ENCODE measurements at places on chromosomes 7 and 10.

DNA sequence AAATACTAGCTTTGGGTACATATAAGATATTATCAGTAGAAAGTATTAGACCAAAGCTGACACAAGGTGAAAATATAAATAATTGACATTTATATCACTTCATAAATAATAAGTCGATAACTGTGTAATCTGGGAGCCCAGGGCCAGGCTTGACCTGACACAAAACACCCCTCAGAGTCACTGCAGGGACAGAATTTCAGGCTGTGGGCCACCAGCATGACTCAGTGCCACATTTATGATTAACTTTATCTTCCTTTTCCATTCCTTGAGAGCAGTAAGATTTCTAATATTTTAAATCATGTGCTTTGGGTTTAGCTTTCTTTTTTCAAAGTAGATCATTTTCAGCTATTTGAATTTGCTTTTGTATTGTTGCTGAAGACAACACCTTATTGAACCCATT lies 102.9 kb upstream of the NFE2L3 start:
- DNase-seq = no peak

DNA sequence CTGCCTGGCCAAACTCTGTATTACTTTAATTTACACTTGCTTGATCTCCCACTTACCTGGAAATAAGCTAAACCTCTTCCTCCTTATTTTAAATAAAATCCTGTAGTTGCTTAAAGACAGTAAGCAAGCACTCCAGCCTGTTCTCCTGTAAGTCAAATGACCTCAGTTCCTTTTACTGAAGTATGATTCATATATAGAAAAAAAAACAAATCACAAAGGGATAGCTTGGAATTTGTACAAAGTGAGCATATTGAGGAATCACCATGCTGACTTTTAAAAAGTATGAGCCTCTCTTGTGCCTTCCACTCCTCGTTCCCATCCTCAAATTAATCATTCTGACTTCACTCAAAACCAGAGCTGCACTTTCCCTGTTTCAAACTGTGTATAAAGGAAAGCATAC lies 52.0 kb downstream of the C10orf90 start:
- no peak for DNase-seq

GRCh38 chr10:10126218-10126617 lies 891.5 kb upstream of the CELF2 start:
- no peak for DNase-seq

- no peak for DNase-seq
These were observed 23.5 kb upstream of the FAM180A start for GRCh38 chr7:135771961-135772638.

GRCh38 chr7:153400735-153401593 lies 641.4 kb downstream of the ACTR3B start:
- no peak for DNase-seq

DNA sequence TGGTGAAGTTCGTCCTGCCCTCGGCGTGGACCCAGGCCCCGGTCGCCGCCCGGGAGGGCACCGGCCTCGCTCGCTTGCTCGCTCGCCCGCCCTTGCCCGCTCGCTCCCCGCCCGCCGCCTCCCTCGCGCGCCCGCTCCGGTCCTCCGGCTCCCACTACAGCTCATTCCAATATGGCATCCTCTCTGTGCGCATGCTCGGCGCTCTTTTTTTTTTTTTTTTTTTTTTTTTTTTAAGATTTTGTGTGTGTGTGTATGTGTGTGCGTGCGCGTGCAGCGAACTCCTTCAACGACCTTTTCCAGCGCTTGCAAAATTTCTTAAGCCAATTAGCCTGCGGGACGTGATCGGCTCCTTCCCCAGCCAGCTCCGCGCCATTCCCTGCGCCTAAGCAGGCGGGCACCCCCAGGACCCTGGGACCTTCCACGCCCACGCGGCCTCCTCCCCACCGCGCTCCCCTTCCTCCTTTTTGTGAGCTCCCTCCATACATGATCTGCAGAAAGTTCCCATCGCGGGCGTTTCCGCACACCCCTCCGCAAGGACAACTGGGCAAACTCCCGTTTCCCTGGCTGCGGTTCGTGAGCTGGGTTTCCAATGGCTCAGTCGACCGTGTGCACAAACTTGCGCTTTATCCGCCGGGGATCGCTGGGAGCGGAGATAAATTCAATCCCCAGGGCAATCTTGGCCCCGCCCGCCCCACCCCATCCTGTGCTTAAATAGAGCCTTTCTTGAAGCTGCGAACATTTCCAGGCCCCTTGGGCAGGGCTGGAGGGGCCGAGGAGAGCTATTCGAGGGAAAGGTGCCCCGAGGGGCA lies at the start of gene SFMBT2:
Gene SFMBT2, minus strand, starts transcription at position 173 of the 809 bp plus-strand sequence. CDS start 29,136 bp downstream, outside the sequence.
- DNase-seq = peak; percentile 51

GRCh38 chr7:158556721-158557440 lies 30.7 kb downstream of the PTPRN2 start:
- DNase-seq = no peak

DNA sequence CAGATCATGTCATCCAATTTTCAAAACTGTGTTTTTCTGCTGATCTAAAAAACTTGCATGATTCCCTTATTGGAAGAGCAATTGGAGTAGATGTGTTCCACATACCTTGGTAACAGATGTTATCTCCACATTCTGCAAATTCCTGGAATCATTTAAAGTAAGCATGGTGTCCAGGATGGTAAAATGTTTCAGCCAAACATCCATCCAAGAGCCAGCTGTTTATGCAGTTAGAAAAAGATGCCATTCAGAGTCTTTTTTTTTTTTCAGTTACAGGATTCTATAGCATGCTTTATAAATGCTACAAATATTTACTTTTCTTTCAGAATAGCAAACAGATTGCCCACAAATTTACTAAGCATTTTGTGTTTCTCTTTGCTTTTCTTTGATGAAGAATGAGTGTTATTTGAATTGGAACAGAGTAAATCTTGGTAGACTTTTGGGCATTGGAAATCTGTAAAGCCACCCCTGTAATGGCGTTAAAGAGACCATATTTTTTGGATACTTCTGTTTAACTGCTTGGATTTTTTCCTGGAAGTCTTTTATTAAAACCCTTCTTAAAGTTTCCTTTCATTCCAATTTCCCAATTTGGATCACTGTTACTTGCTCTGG lies 149.8 kb downstream of the GNAT3 start:
- no peak for DNase-seq

DNA sequence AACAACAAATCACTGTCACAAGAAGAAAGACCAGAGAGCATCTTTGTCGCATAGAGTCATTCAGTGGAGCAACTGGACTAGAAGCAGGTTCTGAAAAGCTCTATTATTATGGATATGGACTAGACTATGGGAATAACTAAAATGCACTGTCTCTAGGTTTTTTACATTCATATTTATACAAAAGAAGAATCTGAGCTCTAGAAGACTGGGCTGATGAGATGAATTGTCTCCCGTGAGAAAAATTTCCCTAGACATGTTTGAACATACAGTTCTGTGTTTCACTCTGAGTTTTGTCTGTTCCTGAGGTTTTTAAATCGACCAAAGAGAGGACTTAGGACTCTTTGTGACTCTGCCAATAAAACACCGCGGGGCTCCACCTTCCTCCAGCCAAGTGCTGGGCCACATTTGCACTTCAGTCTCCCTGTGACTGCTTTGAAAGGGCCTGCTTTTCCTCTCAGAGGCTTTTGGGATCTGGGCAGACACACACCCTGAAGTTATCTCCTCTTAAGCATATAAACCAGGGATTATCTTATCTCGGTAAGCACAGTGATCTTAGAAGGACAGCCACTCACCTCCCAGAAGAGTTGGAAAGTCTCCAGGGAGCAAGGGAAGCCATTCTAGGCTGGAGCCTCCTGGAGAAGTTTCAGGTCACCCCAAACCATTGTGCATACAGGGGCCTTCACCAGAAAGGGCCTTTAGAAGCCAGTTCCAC lies 101.0 kb upstream of the JCAD start:
- DNase-seq = no peak

DNA sequence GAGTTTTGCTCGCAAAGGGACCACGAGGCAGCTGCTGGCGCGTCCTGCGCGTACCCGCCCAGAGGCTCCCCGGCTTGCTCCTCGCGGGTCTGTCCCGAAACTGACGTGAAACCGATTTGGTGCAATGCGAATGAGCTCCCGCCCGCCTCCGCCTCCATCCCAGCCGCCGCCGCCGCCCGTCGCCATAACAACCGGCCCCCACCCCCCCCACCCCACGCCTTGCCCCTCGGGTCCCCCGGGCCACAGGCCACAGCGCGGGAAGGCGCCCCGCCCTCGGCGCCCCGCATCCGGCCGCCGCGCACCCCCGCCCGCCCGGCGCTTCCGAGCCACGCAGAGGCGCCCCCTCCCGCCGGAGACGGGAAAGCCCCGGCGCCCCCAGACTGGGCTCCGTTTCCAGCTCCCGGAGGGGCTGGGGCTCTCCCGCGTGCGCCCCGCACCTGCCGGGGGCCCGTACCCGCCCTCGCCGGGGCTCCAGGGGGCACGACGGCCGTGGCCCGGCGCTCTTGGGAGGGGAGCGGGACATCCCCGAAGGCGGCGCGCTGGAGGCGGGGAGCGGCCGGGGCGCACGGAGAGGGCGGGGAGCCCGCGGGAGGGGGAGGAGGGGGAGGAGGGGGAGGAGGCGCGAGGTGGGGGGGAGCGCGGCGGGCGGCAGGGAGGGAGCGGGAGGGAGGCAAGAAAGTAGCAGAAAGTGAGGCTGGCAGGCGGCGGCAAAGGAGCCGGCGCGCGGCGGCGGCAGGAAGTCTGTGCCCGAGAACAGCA lies at the start of gene CAMK1D:
Gene CAMK1D, plus strand, starts transcription at position 678 of the 759 bp plus-strand sequence.
- peak; percentile 93 for DNase-seq

DNA sequence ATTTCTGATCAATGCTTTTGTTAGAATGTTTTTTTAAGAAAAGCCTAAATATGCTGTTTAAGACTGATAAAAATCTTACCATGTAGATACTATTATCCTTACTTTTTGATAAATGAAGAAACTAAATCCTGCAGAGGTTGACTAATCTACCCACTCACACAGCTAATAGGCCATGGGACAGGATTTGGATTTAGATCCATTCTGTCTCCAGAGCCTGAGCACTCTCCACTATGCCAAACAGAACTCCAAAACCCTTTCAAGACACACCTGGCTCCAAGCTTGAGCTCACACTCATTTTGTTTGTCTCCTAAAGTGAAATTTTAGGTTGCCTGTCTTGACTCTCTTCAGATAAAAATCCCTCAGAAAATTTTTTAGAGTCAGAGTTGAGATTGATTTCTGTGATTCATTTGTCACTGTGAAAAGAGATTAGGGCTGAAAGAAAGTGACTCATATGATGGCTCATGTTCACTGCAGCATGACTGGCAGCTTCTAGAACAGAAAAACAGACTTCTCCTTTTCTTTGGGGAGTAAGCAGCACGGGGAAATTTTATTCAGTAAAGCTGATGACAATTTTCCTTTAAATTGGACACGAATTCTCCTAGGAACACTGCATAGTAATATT lies 132.3 kb upstream of the POT1 start:
- no peak for DNase-seq

DNA sequence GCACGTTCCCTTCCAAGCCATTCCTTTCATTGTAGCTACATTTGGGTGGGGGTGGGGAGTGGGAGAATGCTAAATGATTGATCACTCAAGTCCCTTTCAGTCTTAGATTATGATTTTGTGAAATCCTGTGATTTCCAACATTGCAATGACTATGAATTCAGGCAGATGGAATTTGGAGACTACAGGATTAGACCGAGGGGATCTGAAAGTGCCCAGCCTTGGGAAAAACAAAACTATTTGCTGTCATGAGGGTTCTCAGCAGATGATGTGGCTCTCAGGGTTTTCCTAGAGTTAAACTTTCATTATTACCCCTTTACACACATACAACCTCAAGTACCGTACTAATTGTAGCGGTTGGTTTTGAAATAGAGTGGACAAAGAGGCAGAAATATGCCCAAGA lies 4.7 kb downstream of the MACROH2A2 start:
- no peak for DNase-seq

DNA sequence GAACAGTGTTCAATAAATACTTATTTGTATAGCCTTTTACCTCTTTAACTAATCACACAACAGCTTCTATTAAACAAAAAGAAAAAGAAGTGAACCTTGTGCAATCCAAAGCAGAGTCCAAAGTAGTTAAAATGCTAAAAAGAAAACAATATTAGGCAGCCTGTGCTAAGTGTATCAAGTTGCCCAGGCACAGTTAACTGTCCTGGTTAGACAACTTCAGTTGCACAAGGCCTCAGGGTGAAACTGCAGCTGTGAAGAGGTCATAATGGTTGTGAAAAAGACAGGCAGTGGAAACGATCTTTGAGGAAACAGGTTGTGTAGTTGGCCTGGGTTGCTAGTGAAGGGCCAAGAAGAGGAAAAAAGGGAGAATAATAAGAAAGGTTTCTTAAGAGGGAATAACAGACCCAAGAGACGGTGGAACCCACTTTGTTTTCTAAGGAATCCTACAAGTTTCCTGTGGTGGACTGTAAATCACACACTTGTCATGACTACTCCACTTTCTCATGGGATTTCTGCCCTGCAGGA lies 6.0 kb upstream of the CROT start:
- no peak for DNase-seq

- peak; percentile 29 for DNase-seq
These were observed 289.3 kb downstream of the PTEN start for GRCh38 chr10:88152728-88153133.

GRCh38 chr7:1676550-1677078 lies 6.5 kb downstream of the ELFN1 start:
- DNase-seq = peak; percentile 17

DNA sequence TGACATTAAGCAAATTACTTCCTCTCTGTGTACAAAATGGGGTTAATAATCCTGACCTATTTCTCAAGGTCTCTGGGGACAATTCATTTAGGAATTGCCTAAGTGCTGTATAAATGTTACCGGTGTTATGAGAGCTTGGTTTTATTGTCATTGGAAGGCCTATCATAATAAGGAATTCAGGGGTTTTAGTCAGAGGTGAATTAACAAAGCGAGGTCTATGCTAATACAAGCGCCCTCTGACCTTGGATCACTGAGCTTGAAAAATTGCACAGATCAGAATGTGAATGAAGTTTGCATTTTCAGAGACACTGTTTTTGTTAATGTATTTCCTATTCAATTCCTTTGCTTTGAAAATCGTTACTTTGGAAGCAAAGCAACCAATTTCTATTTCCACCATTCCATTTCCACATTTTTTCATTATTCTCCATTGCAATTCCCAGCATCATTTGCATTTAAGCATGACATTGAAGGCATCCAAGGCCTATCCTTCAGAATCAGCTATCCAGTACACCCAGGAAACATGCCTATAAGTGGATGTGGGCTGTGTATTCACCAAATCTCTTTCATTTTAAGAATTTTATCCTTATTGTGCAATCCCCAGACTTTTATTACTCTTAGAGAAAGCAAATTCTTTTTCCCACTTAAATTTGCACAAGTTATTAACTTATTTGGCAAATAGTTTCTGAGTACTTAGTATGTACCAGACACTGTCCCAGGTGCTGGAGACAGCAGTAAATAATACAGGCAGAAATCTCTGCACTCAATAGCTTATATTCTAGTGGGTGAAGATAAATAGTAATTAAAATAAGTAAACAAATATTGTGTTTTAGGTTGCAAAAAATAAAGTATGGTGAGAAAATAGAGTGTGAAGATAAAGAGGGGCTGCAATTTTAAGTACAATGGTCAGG lies 133.1 kb downstream of the NRCAM start:
- no peak for DNase-seq

GRCh38 chr10:128687927-128688549 lies 561.8 kb upstream of the MKI67 start:
- no peak for DNase-seq

GRCh38 chr7:151336027-151336708 lies 5.4 kb upstream of the NUB1 start:
- no peak for DNase-seq

Data from stomach (tissue), 19 donors.